DMS79 treated with DMSO at 0.1 percent for 48 hours (cell line): ENCODE measurements at places on chromosomes 5 and 9.

DNA sequence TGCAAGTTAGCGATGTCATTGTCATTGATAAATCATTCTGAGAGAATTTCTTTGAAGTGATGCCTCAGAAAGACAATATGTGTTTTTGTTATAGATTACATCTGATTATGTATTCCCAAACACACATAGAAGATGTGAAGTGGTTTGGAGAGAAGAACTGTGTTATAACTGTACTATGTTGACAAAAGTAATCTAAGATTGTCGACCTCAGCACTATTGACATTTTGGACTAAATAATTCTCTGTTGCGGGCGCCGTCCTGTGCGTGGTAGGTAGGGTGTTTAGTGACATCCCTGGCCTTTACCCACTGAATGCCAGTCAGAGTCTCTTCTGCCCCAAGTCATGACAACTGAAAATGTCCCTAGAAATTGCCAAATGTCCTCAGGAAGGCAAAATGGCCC, 77.8 kb downstream of the CFAP90 start:
- DNase-seq = no peak

- no peak for DNase-seq
Measured at GRCh38 chr9:80701061-80701460, 988.3 kb downstream of the TLE1 start.

DNA sequence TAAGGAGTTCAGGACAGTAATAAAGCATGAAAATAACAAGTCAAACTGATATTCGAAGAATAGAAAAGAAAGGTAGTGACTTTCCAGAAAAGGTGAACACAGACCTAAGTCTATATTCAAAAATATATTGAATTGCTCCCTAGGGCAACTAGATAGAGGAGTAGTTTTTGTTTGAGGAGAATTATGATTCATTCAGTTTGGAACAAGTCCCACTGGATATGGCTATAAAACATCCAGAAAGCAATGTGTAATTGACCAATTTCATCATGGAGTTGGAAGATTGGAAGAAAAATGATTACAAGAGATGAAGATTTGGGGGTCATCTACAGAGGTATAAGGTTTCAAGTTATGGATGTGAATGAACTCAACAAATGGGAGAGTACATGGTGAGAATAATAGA, 117.5 kb upstream of the ZNF462 start:
- no peak for DNase-seq

- DNase-seq = no peak
Measured at GRCh38 chr5:141319202-141319601, 1.4 kb downstream of the TAF7 start.

DNA sequence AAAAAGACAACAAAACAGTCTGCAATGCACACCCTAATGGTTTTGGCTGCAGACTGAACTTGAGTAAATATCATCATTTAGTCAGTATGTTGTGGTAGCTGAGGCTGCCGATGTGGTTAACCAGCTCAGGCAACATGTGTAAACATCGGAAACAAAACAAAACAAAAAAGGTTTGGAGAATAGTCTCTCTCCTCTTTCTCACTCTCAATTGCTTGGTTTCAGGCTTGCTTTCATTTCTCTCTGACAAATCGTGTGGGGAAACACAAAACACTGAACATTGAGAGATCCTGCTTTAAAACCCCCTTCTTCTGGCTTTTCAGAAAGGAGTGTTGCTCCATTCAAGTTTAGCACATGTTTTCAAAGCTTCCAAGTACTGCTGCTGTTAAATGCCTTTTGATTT, 453.3 kb downstream of the BNC2 start:
- no peak for DNase-seq

- peak; percentile 51 for DNase-seq
Measured at GRCh38 chr9:81686614-81687520, 2.5 kb downstream of the TLE1 start.
